ENCODE measurements at places on chromosomes 4 and X.
A peak's percentile ranks its signal among the peaks of the same experiment; 100 is the strongest.

- DNase-seq: no peak
Observed at GRCh38 chr4:34950926-34951325, 1293.4 kb downstream of the ARAP2 start.

GRCh38 chr4:13244444-13244843, 239.7 kb downstream of the RAB28 start:
- no peak for DNase-seq

DNA sequence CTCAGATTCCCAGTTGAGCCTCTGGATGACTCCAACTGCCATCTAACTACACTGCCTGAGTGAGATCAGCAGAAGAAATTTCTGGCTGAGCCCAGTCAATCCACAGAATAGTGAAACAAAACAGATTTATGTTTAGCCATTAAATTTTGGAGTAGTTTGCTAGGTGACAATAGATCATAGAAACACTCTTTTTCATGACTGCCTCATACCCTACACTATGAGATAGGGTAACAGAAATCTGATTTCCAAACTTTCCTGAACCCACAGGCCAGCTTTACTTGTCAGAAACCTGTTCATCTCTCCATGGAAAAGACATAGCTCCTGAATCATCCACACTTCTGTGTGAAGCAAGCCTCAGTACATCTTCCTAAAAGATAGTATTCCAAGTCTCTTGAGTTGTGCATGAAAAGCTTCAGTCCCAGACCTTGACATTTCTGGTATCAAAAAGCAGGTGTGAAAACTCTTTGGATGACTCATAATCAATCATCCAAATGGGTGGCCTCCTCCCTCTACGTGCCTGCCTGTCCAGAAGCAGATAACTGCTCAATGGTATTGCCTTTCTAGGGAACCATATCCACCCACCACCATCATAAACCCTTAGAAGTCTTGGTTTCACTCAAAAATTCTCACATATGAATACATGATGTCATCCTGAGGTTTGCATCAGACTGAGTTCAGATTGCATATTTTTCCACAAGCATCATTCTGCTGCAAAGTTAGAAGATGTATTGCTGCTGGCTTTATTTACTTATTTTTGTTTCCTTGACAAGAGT, 47.5 kb upstream of the RAP2C start:
- no peak for DNase-seq

DNA sequence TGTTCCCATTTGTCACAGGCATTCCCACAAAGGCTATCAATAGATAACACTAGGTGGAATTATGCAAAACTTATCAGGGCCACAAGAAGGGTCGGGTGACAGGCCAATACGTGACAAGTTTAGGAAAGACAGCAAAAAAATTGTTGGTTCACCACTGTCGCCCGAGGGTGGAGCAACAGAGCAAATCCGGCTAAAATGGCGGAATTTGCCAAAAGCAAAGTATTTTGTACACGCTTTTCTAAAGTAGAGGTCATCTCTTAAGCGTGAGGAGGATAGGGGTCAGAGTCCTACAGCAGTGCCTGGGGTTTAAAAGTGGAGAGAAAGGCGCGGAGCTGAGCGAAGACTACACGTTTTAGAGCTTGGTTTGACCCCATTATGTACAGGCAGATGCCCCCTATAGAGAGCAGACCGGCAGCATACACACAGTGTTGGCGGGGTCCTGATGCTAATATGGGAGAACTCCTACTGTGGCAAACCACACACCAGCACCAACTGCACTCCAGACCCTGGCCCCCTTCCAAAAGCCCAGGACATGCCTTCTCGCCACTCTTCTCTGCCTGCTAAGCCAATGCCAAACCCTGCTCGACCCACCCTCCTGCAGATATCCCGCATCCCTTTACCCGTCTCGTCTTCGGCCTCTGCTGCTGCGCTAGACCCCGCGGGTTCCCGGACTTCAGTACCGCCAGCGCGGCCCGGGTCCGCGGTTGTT, 733 bp downstream of the CCNA2 start:
- DNase-seq: peak; percentile 30

GRCh38 chr4:40475609-40476008, 140.5 kb downstream of the CHRNA9 start:
- DNase-seq: no peak

- no peak for DNase-seq
Observed at GRCh38 chr4:128468123-128468989, 180.7 kb upstream of the PGRMC2 start.

GRCh38 chr4:16952462-16952871, 54.0 kb upstream of the LDB2 start:
- DNase-seq: no peak

- DNase-seq: no peak
Observed at GRCh38 chr4:115126491-115126890, 13.1 kb upstream of the NDST4 start.

DNA sequence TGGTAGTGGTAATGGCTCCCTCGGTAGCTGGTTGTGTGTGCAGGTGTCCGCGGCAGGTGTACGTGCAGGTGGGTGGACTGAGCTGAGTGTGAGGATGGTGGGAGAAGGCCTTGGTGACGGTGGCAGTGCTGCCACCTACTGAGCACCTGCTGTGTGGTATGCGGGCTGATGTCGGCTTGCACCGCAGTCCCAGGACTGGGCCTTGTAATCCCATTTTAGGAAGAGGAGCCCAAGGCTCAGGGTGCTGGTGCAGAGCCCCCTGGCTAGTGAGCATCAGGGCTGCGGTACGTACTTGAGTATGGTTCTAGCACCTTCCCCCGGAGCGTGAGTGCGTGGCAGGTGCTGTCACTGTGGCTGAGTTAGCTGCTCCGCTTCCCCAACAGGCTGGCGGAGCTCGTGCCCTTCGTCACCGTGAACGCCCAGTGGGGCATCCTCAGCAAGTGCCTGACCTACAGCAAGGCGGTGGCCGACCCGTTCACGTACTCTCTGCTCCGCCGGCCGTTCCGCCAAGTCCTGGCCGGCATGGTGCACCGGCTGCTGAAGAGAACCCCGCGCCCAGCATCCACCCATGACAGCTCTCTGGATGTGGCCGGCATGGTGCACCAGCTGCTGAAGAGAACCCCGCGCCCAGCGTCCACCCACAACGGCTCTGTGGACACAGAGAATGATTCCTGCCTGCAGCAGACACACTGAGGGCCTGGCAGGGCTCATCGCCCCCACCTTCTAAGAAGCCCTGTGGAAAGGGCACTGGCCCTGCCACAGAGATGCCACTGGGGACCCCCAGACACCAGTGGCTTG, 5.7 kb upstream of the CPZ start:
- no peak for DNase-seq

GRCh38 chrX:133543654-133544053, 128.4 kb upstream of the GPC4 start:
- DNase-seq: no peak

- DNase-seq: no peak
Observed at GRCh38 chrX:45379236-45379635, 178.6 kb upstream of the DIPK2B start.

GRCh38 chr4:163693211-163693610, 198.7 kb downstream of the TMA16 start:
- no peak for DNase-seq

Measured in NCI-H1694 treated with DMSO at 0.1 percent for 48 hours (cell line).